ENCODE measurements at places on chromosomes 6 and 20.

DNA sequence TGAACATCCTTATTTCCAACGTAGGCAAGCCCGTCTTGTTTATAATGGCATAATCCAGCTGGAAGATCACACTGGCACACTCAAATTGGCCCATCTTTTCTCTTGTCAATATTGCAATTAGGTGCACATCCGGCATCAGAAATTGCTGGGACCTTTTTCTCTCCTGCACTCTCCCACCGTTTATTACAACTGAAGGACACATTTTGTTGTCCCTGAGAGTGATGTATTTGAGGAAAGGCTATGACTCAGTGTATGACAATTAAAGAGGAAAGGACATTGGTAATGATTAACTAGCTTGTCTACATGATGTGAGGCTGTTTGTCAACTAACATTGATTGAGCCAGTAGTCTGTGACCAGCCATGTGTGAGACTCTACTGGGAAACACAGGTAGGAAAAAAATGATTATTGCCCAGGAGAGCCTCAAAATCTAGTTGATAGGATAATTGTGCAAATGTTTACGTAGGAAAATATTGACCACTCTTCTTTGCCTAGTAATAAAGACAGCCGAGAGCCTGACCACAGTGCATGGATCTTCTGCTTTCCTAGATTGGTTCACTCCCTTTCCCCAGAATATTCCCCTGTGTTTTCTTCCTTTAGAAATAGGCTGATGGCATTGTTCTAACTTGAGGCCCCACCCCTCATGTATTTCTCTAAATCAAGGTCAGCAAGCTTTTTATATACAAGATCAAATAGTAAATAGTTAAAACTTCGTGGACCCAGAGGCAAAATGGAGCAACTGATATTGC, 230.0 kb upstream of the BTBD3 start:
- DNase-seq = no peak

- DNase-seq = peak; percentile 53
Observed at GRCh38 chr6:40996591-40997233, 42.3 kb downstream of the UNC5CL start.

DNA sequence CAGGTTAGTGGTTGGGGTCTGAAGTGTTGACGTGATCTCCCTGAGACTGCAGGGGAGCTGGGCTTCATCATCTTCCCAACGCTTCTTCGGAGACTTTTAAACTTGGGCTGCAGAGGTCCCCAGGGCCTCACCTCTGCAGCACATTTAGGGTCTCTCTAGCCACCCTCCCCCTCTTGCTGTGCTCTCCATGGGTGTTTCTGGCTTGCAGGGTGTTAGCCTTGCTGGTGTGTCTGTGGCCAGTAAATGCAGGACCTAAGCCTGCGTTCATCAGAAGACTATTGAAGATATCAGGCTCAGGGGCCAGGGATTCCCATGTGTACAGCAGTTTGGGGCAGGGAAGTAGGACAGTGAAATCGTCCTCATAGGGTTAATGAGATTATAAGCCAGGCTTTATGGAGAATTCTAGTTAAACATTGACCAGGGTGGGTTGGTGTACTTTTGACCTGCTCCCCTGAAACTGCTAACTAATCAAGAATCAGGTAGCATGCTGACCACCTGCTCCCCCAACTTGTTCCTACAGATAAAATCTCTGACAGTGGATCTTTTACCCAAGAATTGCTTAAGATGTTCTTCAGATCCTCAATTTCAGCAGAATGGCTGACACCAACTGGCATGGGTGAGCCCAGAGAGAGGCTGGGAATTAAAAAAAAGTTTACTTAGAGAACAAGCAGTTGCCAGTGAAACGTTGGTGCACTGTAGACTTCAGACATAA, 3.8 kb upstream of the DDO start:
- DNase-seq = no peak

GRCh38 chr20:35005463-35005961, 49.8 kb downstream of the MYH7B start:
- DNase-seq = no peak

DNA sequence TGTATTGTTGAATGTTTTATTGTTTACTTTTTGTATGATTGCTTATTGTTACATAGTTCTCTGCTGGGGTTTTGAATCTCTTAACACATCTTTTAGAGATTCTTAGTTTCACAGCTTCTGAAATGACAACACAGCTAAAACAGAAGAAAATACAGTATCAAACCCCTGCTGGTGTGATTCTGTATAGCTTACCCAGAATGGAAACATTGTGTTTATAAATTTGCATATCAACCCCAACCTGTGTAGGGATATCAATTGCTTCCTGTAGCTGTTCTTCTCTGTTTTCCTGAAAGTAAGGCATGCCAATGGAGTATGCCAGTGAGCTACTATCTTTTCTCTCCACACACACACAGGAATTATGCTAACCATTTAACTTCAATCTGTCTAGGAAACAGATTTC, 64.3 kb upstream of the ID4 start:
- no peak for DNase-seq

DNA sequence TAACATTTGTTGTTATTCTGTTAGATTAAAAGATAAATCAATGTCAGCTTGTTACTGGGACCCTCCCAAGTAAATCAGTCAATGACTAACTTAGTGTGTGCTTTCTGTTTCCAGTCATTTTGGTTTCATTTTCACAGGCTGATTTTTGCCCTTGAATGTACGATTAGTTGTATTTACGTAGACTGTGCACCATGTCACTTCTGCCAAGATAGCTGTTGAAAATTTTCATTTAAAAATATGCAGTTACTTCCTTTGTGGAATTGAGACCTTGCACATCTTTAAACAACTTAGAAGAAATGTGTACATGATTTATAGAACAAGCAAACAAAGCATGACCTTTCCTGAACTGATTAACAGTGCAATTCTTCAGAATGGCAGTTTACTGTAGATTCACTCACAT, 944.8 kb upstream of the CITED2 start:
- peak; percentile 57 for DNase-seq

GRCh38 chr6:10305790-10306415, 109.0 kb downstream of the TFAP2A start:
- DNase-seq = no peak

DNA sequence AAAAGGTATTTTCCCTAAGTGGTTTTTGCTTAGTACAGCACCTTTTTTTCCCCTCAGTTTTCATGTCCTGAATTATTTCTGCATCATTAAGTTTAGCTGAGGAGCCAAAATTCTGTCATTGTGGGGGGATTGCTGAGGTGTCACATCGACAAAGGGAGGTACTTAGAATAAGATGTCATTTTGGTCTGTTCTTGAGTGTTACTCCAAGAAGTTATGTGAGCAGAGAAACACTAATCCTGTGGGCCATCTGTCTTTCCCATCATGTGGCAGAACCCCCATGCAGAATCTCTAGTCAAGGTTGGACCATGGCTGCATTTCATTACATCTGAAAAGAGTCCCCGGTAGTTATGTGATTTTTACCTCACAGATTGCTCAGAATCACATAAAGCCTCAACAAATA, 167.8 kb upstream of the CENPW start:
- peak; percentile 3 for DNase-seq

DNA sequence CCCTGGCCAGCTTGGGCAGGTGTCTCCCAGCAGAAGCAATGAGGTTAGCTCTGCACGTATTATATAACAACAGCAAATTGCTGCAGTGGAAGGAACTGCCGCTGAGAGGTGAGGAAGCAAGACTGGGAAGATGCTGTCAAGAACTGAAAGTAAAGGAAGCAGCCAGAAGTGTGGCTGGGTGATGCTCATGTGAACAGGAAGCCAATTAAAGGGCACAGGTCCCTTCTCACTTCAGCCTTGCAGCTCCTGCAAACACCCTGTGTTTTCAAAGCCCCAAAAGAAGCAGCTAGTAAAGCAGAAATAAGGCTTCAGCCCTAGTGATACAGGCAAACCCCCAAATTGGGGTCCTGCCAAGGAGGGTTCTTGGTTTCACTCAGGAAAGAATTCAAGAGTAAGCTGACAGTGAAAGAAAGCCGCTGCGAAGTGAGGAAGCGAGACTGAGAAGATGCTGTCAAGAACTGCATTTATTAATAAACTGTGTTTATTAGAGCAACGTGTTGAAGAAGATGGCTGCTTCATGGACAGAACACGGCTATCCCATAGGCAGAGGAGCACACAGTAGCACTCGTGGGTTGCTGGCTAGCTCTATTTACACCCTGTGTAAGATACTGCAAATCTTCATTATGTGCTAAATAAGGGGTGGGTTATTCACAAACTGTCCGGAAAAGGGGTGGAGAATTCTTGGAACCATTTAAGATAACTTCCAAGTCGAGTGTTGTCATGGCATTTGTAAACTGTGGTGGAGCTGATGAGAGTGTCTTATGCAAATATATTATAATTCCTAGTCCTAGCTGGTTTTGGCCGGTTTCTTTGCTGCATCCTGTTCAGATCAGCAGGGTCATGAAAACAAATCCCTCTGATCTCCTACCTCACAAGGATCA, 152.2 kb downstream of the LINC00237 start:
- DNase-seq = peak; percentile 27

DNA sequence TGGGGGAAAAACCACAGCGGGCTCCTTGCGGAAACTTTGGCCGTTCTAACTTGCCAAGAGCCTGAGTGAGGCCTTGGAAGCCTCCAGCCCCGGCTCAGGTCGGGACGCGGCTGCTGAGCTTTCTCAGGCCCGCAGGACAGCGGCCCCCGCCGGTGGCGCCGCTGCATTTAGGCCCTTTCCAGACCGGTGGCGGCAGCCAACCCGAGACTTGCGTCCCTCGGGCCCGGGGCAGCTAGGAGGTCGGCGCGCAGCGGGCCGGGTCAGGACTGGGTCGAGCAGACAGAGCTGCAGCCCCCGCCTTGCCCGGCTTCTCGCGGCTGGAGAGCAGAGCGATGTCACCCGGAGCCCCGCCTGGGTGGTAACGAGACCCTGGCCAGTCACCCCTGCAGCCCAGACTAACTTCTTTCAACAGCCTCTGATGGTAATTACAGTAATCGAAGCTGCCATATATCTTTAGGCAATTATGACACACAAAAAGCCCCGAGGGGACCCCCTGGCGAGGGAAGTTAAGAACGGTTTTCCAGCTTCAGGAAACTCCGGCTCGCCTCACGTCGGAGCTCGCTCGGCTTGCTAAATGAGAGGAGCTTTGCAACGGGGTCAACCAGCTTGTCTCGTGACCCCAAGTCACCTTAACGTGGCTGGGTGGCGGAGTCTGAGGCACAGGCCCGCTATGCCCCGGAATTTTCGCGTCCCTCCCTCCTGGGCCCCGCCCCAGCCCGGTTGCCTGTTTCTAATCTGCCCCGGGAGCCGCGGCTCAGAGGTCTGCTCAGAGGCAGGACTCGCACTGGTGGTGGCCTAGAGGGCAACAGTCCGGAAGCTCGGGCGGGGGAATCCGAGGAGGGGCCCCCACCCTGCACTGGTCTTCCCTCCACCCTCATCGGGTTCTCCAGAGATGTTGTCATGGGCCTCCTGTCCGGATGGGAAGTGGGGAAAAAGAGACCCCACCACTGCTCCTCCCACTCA, 3.0 kb downstream of the NR2E1 start:
- DNase-seq = peak; percentile 49

- DNase-seq = no peak
Observed at GRCh38 chr6:88209301-88209700, 43.2 kb upstream of the CNR1 start.

GRCh38 chr6:100426241-100426640, 38.5 kb downstream of the SIM1 start:
- no peak for DNase-seq

DNA sequence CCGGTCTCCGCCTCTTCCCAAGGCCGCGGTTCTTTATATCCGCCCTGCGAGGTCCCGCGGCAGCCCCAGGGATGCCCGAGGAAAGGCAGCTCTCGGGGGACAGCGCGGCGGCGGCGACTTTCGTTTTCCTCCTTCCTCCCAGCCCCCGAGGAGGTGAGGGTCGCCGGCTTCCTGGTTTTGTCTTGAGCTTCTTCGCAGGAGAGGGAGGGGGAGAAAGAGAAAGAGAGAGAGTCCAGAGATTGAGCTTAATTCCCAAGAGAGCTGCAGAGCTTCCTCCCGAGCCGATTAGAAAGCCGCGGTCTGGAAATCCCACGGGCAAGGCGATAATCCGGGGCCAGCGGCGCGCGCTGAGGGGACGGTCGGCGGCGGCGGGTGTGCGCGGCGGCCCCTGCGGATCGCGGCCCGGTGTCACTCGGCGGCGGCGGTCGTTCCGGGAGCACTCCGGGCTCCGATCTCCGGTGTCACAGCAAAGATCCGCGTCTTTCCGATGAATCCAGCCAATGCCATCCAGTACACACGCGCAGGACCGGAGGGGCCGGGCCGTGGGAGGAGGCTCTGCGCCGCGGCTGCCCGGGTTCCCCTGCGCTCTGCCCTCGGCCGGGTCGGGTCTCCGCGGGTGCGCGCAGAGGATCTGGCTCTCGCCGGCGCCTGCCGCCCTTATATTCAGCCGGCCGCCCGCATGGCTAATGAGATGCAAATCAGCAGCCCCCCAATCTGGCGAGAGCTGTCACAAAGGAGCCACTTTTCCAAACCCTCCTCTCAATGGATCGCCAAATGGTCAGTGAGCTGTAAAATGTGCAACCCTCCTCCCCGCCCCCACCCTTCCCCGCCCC, at the start of gene DLL1:
Gene DLL1, minus strand, starts transcription at position 783 of the 833 bp plus-strand sequence. CDS start 939 bp downstream, outside the sequence.
- DNase-seq = peak; percentile 75

DNA sequence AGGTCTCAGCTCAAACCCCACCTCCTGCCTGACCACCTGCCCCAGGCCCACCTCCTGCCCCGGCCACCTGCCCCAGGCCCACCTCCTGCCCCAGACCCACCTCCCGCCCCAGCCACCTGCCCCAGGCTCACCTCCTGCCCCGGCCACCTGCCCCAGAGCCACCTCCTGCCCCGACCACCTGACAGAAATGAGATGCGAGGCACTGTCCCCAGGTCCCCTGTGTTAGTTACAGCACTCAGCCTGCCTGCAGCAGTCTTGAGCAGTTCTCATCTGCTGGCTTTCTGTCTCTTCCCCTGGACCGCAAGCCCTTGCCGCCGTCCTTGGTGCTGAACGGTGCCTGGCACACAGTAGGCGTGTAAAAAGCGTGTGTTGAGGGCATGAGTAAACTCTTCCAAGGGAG, 79.5 kb downstream of the CDH4 start:
- DNase-seq = no peak

GRCh38 chr20:47761482-47762047, 23.7 kb downstream of the SULF2 start:
- DNase-seq = no peak

DNA sequence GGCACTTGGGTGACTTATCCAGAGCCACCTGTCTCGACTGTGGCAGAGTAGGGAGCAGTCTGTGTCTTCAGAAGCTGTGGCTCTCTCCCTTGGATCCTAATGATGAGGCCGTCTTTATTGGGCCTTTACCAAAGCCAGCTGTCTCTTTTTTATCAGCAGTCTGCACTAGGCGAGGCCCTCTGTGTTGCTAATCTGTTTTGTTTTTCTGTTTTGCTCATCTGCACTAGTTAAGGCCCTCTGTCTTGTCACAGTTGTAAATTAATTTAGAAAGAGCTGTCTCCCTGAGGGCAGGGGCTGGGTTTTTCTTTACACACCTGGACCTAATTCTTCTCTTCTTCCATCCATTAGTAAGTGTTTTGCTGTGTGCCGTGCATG, 45.0 kb downstream of the CDS2 start:
- no peak for DNase-seq

Measured in muscle of leg (tissue), 16 donors.